ENCODE measurements at places on chromosomes 6 and 20.

GRCh38 chr20:5211803-5212714 is 85.3 kb downstream of the CDS2 start:
- no peak for DNase-seq

DNA sequence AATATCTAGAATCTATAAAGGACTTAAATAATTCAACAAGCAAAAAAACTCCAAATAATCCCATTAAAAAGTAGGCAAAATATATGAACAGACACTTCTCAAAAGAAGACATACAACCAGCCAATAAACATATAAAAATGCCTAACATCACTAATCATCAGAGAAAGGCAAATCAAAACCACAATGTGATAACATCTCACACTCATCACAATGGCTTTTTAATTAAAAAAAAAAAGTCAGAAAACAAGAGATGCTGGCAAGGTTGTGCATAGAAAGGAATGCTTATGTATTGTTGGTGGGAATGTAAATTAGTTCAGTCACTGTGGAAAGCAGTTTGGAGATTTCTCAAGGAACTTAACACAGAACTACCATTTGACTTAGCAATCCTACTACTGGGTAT is 979.6 kb upstream of the MAP3K7 start:
- DNase-seq, result no peak

- DNase-seq, result no peak
Observed at GRCh38 chr20:54793291-54793992, 318.0 kb downstream of the DOK5 start.

GRCh38 chr6:3347826-3348225 is 89.1 kb downstream of the PSMG4 start:
- DNase-seq, result no peak
